GM06990 (cell line): ENCODE measurements at places on chromosomes 3 and 15.

GRCh38 chr15:68712886-68713285 lies 107.8 kb downstream of the ANP32A start:
- no peak for DNase-seq

- DNase-seq, result no peak
Measured at GRCh38 chr3:187746442-187747281, 1.4 kb upstream of the BCL6 start.

GRCh38 chr3:61979638-61980037 lies 393.7 kb downstream of the FEZF2 start:
- DNase-seq, result no peak

DNA sequence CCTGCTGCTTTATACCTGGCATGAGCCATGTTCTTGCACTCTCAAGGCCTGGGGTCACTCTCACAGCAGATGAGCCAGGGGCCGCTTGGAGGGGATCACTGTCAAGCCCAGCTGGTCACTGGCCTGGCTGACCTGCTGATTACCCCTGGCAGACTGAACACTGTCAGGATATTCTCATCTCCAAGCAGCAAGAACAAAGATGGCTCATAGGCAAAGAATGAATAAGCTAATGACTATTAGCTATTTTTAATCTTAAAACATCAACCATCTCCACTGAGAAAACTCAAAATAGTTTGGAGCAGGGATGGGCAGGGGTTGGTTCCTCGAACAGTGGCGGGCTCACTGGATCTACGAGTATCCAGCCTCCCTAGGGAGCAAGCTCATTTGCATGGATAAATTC lies 64.4 kb upstream of the ACAN start:
- no peak for DNase-seq

- no peak for DNase-seq
Measured at GRCh38 chr3:64901522-64901885, 213.7 kb upstream of the ADAMTS9 start.

- DNase-seq, result no peak
Measured at GRCh38 chr3:82628385-82629014, 867.1 kb upstream of the GBE1 start.

- no peak for DNase-seq
Measured at GRCh38 chr3:52110502-52110901, 43.7 kb downstream of the POC1A start.

DNA sequence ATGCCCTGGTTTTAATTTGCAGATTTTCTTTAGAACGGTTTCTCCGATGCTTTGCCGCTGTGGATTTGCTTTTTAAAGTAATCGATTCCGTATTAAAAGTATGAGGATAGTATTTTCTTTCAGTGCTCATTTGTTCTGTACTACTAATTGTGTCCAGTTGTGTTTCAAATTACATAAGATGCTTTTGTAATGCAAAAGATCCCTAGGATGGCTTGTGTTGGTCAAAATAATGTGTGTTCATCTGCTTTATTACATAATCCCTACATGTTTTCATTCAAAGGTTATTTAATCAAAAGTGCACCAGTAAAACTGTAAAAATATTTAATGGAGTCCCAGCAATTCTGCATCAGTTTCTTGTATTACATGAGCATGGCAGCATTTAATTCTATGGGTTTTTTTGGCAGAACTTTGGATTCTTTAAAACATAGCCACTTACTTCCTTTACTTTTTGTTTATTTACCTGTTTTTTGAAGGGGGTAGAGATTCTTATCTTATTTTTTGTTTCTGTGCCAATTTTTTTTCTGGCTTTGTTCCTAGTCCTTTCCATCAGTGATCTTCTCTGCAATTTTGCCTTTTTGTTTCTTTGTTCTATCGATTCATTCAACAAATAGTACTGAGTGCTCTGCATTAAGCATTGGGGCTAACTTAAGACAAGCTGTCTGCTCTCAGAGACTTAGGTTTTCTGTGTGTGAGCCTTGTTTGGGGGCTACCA lies 352.8 kb downstream of the LRTM1 start:
- DNase-seq, result no peak
